ENCODE measurements at places on chromosomes 4 and X.

GRCh38 chr4:141254326-141254725 is 33.6 kb downstream of the ZNF330 start:
- DNase-seq: no peak

DNA sequence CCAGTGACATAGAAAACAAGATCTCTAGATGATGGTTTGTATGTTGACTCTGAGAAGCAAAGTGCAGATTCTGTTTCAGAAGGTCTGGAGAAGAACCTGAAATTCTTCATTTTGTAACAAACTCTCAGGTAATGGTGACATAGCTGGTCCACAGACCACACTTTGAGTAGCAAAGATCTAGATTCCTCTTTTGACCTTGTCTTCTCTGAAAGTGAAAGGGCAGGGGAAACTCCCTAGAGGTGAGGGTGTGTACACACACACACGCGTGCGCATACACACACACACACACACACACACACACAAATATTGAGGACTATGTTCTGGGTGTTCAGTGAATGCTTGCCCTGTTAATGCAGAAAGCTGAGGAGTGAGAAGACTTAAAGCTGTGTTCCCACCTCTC is 110.1 kb downstream of the NHSL2 start:
- DNase-seq: no peak

DNA sequence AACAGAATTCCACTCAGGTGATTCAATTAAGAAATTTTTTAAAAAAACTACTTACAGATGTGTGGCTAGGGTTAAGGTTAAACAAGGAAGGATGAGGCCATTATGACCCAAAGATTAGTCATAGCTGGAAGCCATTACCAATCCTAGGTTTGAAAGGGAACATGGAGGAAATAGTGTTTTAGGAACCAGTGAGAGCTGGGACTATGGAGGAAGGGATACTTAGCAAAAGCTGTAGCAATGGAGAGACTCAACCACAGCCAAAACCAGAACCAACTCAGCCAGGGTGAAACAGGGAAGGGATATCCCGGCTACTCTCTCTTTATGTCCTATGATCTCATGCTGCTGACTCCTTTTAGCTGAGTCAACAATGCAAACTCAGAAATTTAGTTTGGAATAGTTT is 148.6 kb upstream of the CNKSR2 start:
- no peak for DNase-seq

GRCh38 chrX:11355259-11355909 is 62.2 kb downstream of the AMELX start:
- DNase-seq: no peak

DNA sequence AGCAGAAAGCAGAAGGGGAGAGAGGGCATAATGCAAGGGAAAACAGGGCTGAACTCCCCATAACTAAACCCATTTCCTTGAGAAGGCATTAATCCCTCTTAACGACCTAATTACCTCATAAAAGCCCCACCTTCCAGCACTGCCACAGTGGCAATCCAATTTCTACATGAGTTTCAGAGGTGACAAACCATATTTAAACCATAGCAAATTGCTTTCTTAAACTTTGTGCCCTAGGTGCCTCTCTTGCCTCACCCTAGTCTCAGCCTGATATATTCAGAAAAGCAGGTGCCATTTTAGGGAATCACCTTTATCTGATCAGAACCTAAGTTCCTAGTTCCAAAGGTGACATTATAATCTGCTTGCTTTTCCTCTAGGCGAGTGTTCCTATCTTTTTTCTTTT is 48.9 kb downstream of the SLC34A2 start:
- DNase-seq: no peak

DNA sequence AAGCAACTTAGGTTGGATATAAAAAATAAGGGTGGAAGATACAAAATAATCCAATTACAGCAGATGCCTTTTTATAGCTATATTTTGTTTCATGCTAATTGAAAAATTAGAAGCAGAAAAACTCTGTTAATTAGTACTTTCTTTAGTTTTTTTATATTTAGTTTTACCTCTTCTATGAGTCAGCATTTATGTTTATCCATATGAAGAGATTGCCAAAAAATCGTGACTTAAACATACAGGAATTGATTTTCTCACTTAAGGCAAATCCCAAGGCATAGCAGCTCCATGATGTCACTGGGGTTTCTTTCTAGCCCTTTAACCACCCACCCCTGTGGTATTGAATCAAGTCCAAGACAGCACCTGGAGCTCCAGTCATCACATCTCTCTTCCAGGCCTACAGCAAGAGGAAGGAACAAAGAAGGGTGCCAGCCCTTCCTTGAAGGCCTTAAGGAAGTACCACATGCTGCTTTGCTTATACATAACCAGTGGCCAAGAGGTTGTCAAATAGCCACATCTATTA is 365.8 kb upstream of the TENM3 start:
- DNase-seq: no peak

DNA sequence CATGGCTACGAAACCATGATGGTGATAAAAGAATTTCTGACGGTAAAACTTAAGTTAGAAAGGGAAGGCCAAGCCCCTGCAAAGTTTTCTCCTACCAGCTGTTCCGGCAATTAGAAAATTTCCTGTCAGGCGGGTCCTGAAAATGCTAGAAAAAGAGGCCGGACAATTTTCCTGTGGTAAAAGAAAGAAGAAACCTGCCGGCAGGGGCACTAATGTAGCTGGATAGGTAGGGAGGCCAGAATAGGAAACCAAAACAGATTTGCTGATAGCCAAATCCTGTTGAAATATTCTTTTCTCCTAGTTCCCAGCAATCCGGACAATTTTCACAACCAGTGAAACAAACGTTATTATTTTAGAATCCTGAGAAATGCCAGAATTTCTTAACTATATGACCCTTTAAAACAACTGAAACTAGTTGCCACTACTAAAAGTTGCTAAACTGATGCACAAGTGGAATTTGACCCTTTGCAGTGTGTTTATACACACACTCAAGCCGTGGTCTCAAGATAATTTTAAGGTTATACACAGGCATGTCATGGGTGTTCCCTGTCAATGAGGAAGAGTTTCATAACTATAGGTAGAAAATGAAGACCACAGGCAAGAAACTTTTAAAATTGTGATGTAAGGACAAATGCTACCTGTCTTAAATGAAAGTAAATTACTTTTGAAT is 47.7 kb downstream of the RPS6KA3 start:
- DNase-seq: no peak

GRCh38 chr4:185534511-185534865 is 819 bp downstream of the PDLIM3 start:
- no peak for DNase-seq

DNA sequence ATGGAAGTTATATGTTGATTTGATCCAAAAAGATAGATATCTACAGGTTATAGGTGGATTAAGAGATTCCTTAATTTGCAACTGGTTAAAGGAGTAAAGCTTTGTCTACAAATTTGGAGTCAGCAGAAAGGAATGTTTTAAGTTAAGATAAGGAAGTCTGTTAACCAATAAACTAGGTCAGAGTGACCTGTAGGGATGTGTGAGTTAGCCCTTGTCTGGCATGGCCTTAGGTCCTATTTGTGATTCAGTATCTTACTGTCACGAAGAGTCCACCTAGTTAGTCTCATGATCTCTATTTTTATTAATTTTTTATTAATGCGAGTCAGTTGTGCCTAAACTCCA is 230.8 kb downstream of the INPP4B start:
- DNase-seq: no peak
